ENCODE measurements at places on chromosomes 16 and 17.

DNA sequence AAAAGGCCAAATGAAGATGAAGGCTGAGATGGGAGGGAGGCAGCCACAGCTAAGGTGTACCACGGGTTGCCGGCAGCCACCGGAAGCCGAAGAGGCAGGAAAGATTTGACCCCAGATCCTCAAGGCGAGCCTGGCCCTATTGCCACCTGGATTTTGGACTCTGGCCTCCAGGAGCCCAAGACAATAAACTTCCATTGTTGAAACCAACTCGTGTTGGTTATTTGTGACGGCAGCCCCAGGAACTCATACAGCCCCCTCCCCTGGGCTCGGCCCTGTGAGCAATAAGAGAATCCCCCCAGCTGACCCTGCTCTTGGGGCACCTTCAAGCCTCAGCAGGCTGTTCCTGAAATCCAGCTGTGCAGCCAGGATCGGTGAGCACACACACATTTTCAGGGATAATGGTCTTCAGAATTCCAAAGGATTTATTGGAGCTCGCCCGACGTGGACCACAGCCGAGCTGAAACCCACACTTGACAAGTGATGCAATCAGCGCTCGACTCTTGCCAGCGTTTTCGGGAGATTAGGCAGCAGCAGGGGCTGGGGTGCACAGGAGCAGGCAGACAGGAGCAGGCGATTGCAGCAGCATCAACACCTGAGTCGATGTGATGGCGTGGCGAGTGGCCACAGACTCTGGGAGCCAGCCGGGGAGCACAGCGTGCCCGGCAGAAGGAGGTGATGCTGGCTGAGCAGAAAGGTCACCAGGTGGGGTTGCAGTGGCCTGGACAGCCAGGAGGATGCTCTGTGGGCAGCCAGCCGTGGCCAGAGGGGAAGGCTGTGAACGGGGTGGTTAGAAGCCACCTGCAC lies 22.4 kb upstream of the CBX4 start:
- DNase-seq: no peak

DNA sequence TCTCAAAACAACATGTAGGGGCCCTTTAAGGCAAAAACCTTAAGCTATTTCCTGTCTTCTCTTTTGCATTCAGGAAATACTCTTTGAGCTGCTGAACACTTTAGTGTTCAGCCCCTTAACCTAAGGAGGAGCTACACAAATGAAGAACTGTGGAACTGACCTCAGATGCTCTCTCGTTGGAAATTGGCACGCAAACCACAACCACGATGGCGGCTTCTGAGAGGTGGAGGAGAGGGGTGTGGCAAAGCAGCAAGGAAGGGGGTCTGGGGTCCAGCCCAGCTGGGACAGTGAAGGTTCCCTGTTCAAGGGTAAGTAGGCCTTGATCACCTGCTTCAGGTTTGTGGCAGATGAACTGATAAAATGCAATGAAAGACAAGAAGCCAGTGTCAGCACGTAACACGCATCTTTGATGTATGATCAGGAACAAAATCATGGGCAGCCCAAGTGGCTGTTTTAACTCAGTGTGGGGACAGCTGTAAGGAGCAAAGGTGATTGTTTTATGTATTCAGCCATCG lies 291.6 kb upstream of the TNRC6C start:
- DNase-seq: no peak

GRCh38 chr16:86768999-86769398 lies 190.7 kb downstream of the FOXL1 start:
- no peak for DNase-seq

DNA sequence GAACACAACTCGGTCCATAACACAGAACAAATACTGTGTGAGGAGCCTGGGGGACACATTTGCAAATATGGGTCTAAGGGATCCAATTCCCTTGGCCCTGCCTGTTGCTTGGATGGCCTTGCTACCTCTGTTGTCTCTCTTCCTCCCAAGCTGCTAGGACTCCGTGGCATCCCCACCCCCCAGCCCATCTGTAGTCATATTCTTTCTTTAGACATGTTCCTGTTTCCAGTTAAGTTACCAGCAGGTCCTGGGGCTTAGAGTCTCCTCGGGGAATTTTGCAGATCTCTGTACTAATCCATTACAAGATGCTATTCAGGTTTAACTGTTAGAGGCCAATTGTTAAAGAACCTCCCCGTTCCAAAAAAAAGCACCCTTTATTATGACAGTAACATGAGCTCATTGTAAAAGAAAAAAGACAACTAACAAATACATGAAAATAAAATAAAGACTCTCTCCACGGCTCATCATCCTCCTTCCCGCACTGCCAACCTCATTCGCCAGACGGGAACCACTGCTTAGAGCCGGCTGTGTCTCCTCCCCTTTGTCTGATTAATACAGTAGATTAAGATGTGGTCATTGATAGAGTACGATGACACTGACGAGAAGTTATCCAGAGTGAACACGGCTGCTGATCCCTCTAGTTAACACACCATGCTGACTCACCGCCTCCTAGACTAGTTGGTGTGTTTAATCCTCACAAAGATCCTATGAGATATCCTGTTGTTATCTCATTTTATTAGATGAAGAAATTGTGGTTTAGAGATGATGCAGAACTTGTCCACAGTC lies 22.2 kb downstream of the HS3ST4 start:
- DNase-seq: no peak

DNA sequence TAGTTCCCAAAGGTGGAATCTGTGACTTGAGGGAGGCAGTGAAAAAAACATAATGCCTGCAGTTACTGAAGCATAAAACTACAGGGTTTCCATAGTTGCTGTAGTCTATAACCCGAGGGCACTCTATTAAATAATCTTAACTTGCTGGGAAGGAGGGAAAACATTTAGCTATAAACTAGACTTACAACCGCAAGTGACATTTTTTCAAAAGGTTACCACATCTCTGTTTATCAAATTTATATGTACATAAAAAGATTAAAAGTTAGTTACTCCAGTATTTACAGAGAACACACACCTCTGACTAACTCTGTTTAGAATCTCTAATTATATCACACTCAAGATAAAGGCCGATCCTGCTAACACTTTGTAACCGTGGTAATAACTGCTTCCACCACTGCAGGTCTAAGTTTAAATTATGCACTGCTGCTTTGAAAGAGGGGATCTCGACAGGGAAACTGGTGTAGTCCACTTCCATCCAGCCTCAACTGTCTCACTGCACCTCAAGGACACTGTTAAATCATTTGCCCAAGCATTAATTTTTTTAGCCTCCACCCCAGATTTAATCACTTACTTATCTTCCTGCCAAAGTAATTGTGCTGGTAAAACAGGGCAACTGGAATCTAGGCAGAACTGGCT lies 14.6 kb downstream of the KCNJ16 start:
- no peak for DNase-seq
